Activated naive CD4-positive, alpha-beta T cell treated with anti-CD3 and anti-CD28 coated beads, Interleukin-2, amount 50 U/mL, for 72 hours (primary cell): ENCODE measurements at places on chromosomes 7 and 10.

DNA sequence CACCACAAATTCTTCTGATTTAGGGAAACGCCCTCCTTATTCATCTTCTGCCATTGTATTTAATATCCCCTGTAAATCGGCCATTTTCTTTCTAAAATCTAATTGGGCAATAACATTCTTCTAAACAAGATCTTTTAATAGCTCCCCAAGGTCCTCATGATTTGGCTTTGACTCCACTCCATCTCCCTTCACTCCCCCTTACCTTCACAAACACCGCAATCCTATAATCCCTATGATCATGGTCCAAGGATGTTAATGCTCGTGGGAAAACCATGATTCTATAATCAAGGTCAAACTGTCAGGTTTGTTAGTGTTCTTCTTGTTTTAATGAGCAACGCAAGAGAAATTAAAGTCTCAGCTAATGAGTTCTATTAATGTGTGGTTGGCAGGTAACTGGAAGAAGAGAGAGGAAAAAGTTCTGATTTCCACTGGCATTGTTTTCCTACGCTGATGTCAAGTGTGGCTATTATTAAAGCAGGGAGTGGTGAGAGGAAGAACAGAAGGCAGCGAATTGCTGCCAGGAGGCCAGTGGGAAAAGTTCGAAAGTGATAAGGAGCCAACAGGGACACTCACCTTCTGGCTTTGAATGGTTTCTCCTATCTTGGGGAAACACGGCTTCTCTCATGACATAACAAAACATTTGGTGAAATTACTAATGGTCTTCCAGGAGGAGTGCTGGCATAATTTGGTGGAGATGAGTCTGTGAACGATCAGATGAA, 28.1 kb downstream of the LRRC72 start:
- no peak for DNase-seq

DNA sequence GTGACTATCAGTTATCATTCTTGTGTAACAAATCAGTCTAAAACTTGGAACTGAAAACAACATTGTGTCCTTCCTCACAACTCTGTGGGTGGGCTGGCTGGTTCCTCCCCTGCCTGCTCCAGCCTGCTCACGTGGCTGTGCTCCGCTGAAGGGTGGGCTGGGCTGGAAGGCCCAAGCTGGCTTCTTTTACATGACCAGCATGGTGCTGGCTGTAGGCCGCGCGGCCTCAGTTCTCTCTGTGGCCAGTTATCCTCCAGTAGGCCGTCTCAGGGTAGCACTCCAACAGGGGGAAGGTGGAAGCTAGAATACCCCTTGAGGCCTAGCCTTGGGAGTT, 11.3 kb downstream of the ADAMTS14 start:
- no peak for DNase-seq

DNA sequence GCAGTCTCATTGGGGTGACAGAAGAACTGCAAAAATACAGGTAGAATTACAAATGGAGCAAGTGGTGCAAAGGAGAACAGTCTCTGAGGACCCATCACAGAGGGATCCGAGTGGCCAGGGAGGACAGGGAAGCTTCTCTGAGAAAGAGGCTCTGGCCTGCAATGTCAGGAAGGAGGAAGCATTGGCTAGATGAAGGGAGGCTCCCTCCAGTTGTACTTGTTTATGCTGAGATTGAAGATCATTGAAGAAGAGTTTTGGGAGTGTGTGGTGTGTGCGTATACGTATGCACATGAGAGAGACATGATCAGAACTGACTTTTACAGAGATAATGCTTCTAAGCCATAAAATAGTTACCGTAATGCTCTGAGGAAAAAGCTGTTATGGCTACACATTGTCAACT, 274.7 kb upstream of the FZD8 start:
- DNase-seq: no peak

DNA sequence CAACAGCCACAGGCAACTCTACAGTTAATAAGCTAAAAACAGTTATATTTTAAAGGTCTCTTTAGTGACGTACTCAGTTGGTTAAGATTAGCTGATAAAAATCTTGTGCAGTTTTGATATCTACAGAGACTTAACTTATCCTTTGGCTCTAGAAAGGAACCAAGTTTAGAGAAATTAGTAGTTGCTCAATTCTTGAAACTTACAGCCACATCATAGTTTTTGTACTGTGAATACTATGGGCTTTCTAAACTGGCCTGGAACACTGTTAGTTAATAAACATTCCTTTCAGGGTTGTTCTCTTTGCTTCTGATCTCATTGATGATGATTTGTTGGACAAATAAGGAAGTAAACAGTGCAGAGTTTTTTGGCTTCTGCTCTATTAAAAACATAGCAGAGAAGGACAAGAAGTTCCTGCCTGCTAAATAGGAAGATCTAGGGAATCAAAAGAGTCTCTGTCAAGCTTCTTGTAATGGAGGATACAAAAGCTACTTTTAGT, 73.1 kb downstream of the MKLN1 start:
- DNase-seq: no peak

DNA sequence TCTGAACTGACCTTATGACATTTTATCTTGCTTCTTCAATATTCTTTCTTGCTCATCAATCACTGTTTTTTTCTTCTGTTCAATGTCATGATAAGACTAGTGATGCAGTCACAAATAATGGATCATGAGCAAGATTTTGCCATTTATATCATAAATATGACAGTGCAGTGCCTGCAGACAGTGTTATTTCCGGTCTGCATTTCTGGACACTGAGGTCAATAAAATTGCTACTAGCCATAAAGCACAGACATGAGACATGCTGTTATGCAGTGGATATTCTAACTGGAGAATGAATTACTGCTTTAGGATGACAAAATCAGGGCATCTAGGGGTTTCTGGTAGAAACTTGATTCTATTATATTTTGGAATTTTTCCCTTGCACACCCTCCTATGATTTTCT, 1509.7 kb upstream of the LRRTM3 start:
- DNase-seq: no peak

- DNase-seq: no peak
Observed at GRCh38 chr10:127576051-127576450, 26.9 kb downstream of the NPS start.
